ENCODE measurements at places on chromosomes 12 and 14. TPM values are rescaled to one million over a fixed set of nuclear protein-coding genes. Genes with fewer than 3 reads are reported as not detected.

- DNase-seq: no peak
- H3K4me1 ChIP-seq: peaks cover 16% of the 10 kb centered on the region
- H3K4me3 ChIP-seq: no peak overlapping the region
- H3K36me3 ChIP-seq: no peaks in the 10 kb centered on the region
Observed at GRCh38 chr12:94206886-94207285, 58.5 kb downstream of the PLXNC1 start.

- H3K4me3 ChIP-seq: no peak overlapping the region
- no peak for DNase-seq
- no peak overlapping the region for H3K27ac ChIP-seq
- no peaks in the 10 kb centered on the region for H3K4me1 ChIP-seq
Observed at GRCh38 chr12:53652366-53652765, 23.5 kb downstream of the ATP5MC2 start.

- no peak overlapping the region for H3K27ac ChIP-seq
- H3K4me1 ChIP-seq: no peaks in the 10 kb centered on the region
- no peaks in the 10 kb centered on the region for H3K36me3 ChIP-seq
- DNase-seq: peak; percentile 73
- H3K4me3 ChIP-seq: no peak overlapping the region
Observed at GRCh38 chr12:102824218-102824835, 92.7 kb downstream of the PAH start.

- H3K27ac ChIP-seq: no peak overlapping the region
- H3K4me3 ChIP-seq: no peak overlapping the region
- H3K4me1 ChIP-seq: no peaks in the 10 kb centered on the region
- peaks cover 75% of the 10 kb centered on the region for H3K36me3 ChIP-seq
- DNase-seq: no peak
- no peaks in the 10 kb centered on the region for H3K27me3 ChIP-seq
Observed at GRCh38 chr12:109532721-109533486, 40.4 kb downstream of the MMAB start.

GRCh38 chr14:50530358-50530757, 2.0 kb downstream of the MAP4K5 start:
- H3K27ac ChIP-seq: peak overlapping the region; percentile 36
- DNase-seq: no peak
- H3K4me3 ChIP-seq: peak overlapping the region; percentile 96
- no peaks in the 10 kb centered on the region for H3K27me3 ChIP-seq

GRCh38 chr12:50979369-50980052, 27.2 kb downstream of the HIGD1C start:
- H3K36me3 ChIP-seq: peaks cover 18% of the 10 kb centered on the region
- peak overlapping the region; percentile 26 for H3K27ac ChIP-seq
- no peak for DNase-seq
- H3K27me3 ChIP-seq: no peaks in the 10 kb centered on the region
- no peaks in the 10 kb centered on the region for H3K4me1 ChIP-seq

DNA sequence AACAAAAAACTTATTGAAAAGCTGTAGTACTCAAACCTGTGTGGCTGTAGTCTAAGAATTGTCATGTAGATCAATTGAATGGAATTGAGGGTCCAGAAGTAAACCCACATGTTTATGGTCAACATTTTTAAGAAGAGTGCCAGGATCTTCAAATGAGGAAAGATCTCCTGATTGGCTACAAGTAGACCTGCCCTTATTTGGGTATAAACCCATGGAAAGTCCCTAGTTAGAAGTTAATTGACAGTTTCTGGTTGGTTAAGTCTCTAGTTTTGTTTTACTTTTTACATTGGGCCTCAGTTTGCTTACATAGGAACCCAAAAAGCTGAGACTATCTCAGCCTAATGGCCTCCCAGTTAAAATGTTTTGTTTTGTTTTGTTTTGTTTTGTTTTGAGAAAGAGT, 91.9 kb upstream of the RESF1 start:
- H3K36me3 ChIP-seq: no peaks in the 10 kb centered on the region
- no peak overlapping the region for H3K27ac ChIP-seq
- H3K27me3 ChIP-seq: no peaks in the 10 kb centered on the region
- no peak for DNase-seq

GRCh38 chr12:80567401-80567800, 123.4 kb downstream of the PTPRQ start:
- H3K36me3 ChIP-seq: no peaks in the 10 kb centered on the region
- DNase-seq: no peak
- no peaks in the 10 kb centered on the region for H3K27me3 ChIP-seq
- no peak overlapping the region for H3K27ac ChIP-seq

DNA sequence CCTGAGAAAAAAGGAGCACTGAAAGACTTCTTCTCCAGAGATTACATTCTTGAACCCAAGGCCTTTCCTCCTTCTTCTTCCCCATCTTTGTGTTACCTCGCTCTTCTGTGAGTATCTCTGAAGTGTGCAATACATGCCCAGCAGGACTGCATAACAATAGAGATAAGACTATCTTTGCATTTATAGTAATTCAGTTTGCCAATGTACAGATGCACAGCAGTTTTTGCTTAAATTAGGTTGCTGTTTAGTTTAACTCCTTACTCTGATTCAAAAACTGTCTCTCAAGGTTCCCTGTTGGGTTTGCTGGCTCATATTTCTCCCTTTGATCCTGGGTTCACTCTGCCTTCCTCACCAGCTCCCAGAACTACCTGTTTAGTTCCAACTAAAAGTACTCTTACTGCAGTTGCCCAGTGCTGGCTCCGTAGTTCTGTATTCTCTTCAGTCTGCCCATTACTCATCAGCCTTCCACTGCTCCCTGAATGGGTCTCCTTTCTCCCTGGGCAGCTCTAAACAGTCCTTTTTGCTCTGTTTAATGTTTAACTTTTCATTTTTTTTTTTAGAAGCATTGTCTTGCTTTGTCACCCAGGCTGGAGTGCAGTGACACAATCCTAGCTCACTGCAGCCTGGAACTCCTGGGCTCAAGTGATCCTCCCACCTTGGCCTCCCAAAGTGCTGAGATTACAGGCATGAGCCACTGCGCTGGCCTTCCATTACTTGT, 180.6 kb upstream of the CAND1 start:
- no peaks in the 10 kb centered on the region for H3K27me3 ChIP-seq
- H3K4me1 ChIP-seq: no peaks in the 10 kb centered on the region

DNA sequence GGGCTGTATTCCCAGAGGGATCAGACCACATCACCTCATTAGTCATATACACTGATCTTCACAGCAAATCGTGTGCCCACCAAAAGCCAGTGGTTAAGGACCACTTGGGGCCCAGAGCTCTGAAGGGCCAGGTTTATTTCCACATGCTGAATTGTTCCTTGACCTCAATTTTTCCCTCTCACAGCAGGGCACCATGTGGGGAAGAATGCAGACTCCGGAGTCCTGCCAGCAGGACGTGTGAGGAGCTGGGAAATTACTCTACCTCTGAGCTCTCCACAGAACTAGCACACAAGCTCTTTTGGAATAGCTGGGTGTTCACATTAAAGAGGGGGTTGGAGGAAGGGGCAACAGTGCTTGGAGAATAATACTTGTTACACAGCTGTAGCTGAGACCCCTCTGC, 57.6 kb upstream of the SEL1L start:
- H3K27ac ChIP-seq: no peak overlapping the region
- no peaks in the 10 kb centered on the region for H3K27me3 ChIP-seq
- no peaks in the 10 kb centered on the region for H3K36me3 ChIP-seq
- H3K4me1 ChIP-seq: no peaks in the 10 kb centered on the region
- DNase-seq: no peak

GRCh38 chr12:26830363-26830762, 2.6 kb downstream of the ITPR2 start:
- peak overlapping the region; percentile 92 for H3K4me3 ChIP-seq
- H3K27me3 ChIP-seq: no peaks in the 10 kb centered on the region
- H3K4me1 ChIP-seq: peaks cover 24% of the 10 kb centered on the region

- no peaks in the 10 kb centered on the region for H3K36me3 ChIP-seq
- H3K4me1 ChIP-seq: no peaks in the 10 kb centered on the region
- H3K27me3 ChIP-seq: no peaks in the 10 kb centered on the region
- no peak overlapping the region for H3K4me3 ChIP-seq
Observed at GRCh38 chr12:44775901-44776300, 100.2 kb downstream of the NELL2 start.

DNA sequence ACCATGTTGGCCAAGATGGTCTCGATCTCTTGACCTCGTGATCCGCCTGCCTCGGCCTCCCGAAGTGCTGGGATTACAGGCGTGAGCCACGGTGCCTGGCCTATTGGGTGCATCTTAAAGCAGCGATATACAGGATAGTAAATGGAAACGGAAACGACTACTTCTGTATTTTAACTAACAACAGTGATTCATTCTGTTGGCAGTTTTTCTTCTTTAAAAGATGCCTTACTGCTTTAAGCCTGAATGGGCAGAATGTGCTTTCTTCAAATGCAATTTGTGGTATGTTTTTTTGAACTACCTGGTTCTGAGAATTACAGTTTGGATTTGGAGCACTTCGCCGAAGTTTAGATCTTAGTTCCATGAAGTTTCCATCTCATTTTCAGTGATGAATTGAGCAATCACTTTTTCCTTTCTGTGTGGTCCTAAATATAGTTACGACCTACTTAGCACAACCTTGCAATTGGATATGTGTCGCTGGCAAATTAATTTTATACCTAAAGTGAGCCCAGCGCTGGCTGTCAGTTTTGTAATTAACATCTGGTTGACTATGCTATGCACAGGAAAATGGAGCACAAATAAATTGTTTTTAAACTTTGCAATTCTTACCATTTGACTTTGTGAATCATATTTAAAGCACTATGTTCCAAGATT, 53.6 kb upstream of the EIF5 start:
- H3K27me3 ChIP-seq: peaks cover 44% of the 10 kb centered on the region
- DNase-seq: no peak
- peaks cover 10% of the 10 kb centered on the region for H3K4me1 ChIP-seq
- H3K27ac ChIP-seq: no peak overlapping the region
- H3K36me3 ChIP-seq: no peaks in the 10 kb centered on the region
- H3K4me3 ChIP-seq: no peak overlapping the region

GRCh38 chr12:132739600-132740312, 21.9 kb downstream of the ANKLE2 start:
- H3K4me3 ChIP-seq: no peak overlapping the region
- no peaks in the 10 kb centered on the region for H3K4me1 ChIP-seq
- H3K27me3 ChIP-seq: no peaks in the 10 kb centered on the region
- H3K36me3 ChIP-seq: peaks cover 99% of the 10 kb centered on the region
- DNase-seq: no peak

DNA sequence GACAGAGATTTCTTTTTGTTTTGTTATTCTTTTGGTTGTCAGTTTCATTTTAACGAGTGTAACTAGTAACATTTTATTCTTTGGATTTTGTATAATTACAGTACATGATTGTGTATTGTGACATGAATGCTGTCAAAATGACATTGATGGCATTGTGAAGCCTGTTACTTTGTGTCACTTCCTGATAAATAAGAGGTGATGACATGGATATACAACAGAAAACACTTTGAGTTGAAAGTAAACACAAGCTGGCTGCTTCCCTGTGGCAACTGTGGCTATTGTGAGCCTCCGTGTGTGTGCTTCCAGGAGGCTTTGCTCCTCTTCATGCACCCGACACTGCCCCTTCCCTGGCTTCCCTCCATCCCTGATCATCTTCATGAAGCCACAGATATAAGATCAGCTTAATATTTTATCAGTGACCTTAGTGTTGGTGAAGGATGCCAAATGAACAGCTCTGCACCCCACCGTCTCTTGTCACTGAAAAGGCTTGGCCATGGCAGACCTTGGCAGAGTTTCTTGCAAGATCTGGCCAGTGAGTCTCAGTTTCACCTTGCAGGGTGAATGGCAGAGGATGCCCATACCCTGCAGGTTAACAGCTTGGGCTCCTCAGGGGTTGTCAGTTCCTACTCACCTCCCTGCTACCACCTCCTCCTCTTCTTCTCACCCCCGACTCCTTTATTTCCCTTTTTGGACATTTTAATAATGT, 191.9 kb downstream of the EPS8 start:
- H3K4me1 ChIP-seq: peaks cover 27% of the 10 kb centered on the region
- DNase-seq: no peak
- no peaks in the 10 kb centered on the region for H3K36me3 ChIP-seq
- no peak overlapping the region for H3K4me3 ChIP-seq
- no peak overlapping the region for H3K27ac ChIP-seq

- H3K36me3 ChIP-seq: no peaks in the 10 kb centered on the region
- H3K4me3 ChIP-seq: no peak overlapping the region
- peaks cover 5% of the 10 kb centered on the region for H3K27me3 ChIP-seq
- no peaks in the 10 kb centered on the region for H3K4me1 ChIP-seq
Observed at GRCh38 chr12:99092100-99092851, 447.2 kb downstream of the APAF1 start.

DNA sequence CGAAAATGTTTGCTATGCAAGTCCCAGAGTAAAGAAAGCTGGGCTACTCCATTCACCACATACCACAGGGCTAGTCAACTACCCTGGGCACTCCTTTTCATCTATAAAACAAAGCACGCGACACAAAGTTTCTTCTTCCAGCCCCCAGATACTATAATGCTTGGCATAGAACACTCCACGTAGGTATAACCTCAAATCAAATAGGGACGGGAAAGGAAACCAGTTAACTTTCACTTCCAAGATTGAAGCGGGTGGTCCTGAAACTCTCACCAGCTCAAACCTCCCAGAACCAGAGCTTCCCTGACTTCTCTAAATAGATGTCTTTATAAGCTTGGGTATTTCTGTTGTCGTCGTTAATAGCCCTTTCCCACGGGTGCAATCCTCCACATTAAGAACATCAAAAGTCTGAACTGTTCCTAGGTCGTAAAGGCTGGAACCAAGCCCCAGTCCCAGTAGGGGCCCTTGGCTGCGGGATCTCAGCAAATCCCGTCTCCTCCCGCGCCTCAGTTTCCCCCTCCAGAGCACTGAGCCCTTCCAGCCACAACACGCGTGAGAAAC, 647 bp downstream of the LGMN start:
- H3K27me3 ChIP-seq: no peaks in the 10 kb centered on the region
- no peaks in the 10 kb centered on the region for H3K4me1 ChIP-seq
- H3K4me3 ChIP-seq: peak overlapping the region; percentile 85
- no peaks in the 10 kb centered on the region for H3K36me3 ChIP-seq
- no peak for DNase-seq
- H3K27ac ChIP-seq: peak overlapping the region; percentile 89

DNA sequence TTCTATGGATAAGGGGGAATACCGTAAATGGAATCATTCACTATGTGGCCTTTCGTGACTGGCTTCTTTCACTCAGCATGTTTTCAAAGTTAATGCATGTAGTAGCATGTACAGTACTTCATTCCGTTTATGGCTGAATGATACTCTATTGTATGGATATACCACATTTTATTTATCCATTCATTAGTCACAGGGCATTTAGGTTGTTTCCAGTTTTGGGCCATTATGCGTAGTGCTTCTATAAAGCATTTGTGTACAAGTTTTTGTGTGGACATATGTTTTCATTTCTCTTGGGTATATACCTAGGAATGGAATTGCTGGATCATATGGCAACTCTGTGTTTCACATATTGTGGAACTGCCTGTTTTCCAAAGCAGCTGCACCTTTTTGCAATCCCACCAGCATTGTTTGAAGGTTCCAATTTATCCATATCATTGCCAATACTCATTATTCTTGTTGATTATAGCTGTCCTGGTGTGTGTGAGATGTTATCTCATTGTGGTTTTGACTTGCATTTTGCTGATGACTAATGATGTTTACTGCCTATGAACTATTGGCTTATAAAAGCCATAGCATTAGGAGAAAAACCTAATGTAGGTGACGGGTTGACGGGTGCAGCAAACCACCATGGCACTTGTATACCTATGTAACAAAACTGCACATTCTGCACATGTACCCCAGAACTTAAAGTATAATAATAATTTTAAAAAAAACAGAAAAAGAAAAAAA, 45.5 kb downstream of the ATF7IP start:
- no peaks in the 10 kb centered on the region for H3K27me3 ChIP-seq
- no peaks in the 10 kb centered on the region for H3K4me1 ChIP-seq
- no peak overlapping the region for H3K27ac ChIP-seq
- DNase-seq: no peak

Gene EXD2
- total RNA-seq: 25.2 TPM

Gene PROX2
- total RNA-seq: not detected

Gene PEBP1
- 223 TPM for total RNA-seq

Gene NXPH4
- not detected for total RNA-seq

Gene C1R
- 367 TPM for total RNA-seq

Gene RTL1
- total RNA-seq: not detected

Gene OTX2
- not detected for total RNA-seq

Gene KCNC2
- total RNA-seq: not detected
